ENCODE measurements at places on chromosomes 16 and 17.
A peak's percentile ranks its signal among the peaks of the same experiment; 100 is the strongest.

- peak; percentile 99 for DNase-seq
Observed at GRCh38 chr17:81346090-81346907, 49.0 kb upstream of the BAHCC1 start.

DNA sequence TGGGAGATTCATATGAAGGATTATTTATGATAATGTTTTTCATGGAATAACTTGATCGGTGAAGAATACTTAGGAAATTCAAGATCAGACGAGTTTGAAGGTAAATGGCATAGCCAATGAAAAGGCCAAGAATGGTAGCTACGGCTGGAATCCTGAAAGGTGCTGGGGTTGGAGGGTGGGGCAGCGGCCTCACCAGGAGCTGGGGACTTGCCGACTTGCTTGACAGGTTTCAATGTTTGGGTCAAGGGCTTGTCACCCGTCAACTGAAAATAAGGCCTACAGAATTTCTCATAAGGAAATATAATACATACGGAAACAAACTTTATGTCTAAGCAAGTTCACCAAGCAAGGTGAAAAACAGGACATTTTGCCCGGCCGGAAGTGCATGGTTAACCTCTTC, 9.9 kb downstream of the CRYM start:
- no peak for DNase-seq

DNA sequence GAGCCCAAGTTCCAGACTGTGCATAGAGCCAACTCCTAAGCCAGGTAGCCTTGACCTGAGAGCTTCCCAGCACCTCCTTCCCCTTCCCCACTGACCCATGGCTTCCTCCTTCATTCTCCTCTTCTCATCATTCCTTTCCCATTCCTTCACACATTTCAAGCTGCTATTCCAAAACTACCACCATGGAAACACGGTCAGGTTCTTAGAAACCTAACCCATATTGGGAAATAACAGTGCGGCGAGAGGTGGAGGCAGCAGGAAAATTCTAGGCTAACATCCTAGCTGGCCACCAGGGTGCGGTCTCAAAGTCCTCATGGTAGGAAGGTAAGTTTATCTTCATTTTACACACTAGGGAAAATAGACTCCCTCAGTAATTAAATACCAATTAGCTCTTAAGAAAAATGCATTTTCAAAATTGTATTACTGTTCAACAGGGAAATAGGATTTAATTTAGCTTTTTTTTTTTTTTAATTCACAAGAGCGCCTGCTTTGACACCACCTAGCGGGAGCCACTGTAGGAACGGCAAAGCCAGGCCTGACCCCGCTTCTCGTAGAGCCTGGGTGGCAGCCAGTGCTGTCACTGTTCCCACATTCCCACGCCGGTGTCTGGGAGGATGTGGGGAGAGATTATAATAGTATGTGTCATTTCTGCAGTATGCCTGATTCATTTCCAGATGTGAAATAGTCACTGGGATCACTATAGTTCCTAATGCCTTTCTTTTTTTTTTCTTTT, 14.0 kb upstream of the SPHK1 start:
- no peak for DNase-seq

- peak; percentile 92 for DNase-seq
Observed at GRCh38 chr16:69373019-69373418, 12.8 kb downstream of the TERF2 start.

DNA sequence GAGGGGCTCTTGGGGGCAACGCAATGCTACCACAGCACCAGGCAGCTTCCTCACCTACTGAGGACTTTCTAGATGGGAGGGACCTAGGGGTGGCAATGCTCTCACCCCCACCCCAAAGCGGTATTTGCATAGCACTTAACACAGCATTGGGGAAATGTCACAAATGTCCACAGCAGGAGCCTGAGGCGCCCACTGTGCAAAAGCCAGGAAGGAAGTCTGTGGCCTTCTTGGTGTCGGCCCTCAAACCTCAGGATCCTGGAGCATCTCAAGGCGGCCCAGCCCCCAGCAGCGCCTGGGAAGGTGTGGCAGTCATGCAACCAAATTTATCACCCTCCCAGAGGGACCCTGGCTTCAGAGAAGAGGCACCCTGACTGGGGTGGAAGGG, 45.3 kb downstream of the WNT3 start:
- DNase-seq = no peak

DNA sequence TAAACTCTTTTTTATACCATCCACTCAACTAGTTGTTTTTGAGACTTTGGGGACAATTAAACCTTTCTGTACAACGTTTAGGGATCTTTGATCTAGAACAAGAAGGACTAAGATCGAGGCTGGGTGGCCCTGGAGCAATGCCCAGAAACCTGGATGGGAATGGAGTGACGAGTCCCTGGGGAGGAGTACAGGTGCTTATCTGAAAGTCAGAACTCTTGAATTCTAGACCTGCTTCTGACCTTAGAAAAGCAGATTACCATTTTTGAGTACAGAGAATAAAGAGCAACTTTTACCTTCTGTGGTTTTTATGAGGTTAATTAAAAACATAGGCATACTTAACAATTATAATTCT, 17.8 kb downstream of the UBE2Z start:
- DNase-seq = no peak

- DNase-seq = no peak
Observed at GRCh38 chr17:17815436-17816200, 21.2 kb downstream of the SREBF1 start.

- no peak for DNase-seq
Observed at GRCh38 chr17:55230716-55231115, 34.0 kb upstream of the HLF start.

DNA sequence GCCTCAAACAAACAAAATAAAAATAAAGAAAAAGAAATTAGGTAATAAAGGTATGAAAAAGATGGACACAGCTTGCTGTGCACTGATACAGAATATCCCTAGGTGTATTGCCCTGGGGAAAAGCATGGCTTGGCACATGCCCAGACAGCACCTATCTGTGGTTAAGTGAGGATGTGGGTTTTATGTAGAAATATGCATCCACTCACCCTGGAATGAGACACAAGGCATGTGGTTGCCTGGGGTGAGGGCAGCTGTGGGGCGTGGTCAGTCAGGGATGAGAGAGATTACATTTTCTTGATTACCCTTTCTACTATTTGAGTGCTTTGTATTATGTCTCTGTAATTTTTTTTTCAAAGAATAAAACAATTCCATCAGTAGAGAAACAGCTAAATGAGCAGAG, 6.9 kb downstream of the PLLP start:
- no peak for DNase-seq

DNA sequence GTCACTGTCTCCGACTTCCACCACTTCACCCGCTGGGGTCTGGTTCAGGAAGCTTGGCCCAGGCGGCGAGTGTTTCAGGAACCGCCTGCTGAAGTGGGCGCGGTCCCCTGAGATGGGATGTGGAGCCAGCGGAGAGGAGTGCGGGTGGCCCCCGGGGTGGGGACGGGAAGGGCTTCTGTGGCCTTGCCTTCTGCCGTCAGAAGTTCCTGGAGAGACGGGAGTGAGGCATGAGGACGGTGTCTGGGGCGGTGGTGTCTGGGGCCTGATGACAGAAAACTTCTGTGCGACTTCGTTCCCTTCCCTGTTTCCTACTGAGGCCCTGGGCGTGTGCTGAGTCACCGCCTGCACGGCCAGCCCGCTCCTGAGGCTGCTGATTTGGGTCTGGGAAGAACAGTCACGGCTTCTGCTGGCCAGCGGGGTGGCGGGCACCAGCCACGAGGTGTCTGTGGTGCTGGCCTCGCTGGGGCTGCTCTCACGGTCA, 12.3 kb upstream of the NLRC3 start:
- DNase-seq = no peak

GRCh38 chr16:66152181-66152580, 214.3 kb upstream of the CDH5 start:
- no peak for DNase-seq

DNA sequence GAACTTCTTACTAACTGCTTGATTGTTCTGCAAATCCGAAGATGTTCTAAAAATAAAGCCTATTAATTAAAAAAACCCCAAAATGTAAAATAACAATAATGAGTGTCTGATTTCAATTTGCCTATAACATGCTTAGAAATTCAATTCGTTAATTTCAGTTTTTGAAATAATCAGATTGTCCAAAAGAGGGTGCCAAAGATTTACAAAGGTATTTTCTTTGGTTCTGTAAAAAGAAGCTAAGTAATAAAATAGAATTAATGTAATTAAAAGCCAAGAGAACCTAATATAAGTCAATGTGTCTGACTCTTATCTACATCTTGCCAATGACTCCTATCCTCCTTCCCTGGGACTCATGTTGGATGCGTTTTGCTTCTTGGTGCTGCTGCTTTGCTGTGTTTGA, 75.0 kb upstream of the CPHXL start:
- DNase-seq = no peak

GRCh38 chr16:20002936-20003335, 70.8 kb downstream of the GPR139 start:
- no peak for DNase-seq

GRCh38 chr17:56290101-56290801, 137.0 kb downstream of the ANKFN1 start:
- DNase-seq = no peak

DNA sequence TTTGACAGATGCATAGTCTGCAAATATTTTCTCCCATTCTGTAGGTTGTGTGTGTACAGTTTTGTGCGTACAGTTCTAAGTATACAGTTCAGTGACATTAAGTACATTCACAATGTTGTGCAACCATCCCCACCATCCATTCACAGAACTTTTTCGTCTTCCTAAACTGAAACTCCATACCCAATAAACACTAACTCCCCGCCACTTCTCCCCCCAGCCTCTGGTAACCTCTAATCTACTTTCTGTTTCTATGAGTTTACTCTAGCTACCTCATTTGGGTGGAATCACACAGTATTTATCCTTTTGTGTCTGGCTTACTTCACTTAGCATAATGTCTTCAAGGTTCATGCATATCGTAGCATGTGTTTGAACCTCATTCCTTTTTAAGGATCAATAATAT, 14.3 kb downstream of the PIK3R5 start:
- no peak for DNase-seq

- DNase-seq = no peak
Observed at GRCh38 chr16:77435272-77435820, 512 bp upstream of the ADAMTS18 start.

DNA sequence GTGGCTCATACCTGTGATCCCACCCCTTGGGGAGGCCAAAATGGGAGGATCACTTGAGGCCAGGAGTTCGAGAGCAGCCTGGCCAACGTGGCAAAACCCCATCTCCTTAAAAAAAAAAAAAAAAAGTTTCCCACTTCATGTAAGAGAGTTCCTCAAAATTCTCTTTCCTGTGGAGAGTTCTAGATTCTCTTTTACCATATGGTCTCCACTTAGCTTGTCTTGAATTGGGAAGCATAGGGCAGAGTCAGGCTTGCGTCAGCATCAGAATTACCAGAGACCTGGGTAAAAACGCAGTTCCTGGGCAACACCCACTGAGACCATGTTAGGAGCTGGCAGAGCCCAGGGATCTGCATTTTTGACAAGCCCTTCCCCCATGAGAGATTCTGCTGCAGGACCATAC, 158.4 kb downstream of the CCDC182 start:
- no peak for DNase-seq

- DNase-seq = no peak
Observed at GRCh38 chr17:45889579-45889978, 4.8 kb upstream of the MAPT start.

DNA sequence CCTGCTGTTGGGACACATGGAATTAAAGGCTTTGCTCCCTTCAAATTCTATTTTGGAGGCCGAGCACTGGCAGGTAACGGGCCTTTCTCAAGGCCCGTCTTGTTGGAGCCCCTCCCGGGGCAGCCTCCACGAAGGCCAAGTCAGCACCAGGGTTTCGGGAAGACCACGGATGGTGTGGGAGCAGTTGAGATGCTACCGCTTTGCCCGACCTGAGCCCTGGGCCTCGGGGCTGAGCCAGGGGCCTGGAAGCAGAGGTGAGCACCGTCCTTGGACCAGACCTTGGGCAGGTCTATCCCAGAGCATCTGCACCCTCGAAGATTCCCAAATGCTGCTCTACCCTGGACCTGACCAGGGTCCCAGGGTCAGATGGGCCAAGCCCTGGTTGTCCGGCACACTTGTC, 23.0 kb downstream of the C17orf100 start:
- no peak for DNase-seq

GRCh38 chr17:26782153-26782552, 511.8 kb upstream of the WSB1 start:
- DNase-seq = peak; percentile 5

- DNase-seq = peak; percentile 80
Observed at GRCh38 chr17:81295676-81296381, 722 bp upstream of the SLC38A10 start.

DNA sequence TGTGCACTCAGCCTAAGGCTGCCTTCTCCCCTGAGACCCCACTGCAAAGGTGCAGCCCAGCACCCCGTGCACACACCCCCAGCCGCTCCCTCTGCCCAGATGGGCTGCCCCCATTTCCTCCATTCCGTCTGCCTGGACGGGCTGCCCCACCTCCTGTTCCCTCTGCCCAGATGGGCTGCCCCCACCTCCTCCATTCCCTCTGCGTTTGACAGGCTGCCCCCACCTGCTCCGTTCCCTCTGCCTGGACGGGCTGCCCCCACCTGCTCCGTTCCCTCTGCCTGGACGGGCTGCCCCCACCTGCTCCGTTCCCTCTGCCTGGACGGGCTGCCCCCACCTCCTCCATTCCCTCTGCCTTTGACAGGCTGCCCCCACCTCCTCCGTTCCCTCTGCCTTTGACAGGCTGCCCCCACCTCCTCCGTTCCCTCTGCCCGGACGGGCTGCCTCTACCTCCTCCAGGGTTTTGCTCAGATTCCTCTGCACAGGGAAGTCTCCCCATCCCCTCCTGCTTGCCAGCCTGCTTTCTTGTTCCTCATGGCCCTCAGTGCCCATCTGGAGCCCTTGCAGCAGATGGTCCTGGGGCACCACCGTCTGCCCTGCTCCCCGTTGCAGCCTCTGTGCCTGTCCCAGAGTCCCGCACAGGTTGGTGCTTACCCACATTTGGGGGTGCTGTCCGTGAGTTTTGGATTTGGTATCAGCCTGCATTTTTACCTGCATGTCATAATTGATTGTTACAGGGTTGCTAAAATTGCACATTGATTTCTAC, 23.4 kb upstream of the IL17C start:
- no peak for DNase-seq

- DNase-seq = no peak
Observed at GRCh38 chr17:59466946-59467801, 98.2 kb upstream of the DHX40 start.

GRCh38 chr17:31494259-31495021, 103.0 kb downstream of the RAB11FIP4 start:
- DNase-seq = peak; percentile 60

DNA sequence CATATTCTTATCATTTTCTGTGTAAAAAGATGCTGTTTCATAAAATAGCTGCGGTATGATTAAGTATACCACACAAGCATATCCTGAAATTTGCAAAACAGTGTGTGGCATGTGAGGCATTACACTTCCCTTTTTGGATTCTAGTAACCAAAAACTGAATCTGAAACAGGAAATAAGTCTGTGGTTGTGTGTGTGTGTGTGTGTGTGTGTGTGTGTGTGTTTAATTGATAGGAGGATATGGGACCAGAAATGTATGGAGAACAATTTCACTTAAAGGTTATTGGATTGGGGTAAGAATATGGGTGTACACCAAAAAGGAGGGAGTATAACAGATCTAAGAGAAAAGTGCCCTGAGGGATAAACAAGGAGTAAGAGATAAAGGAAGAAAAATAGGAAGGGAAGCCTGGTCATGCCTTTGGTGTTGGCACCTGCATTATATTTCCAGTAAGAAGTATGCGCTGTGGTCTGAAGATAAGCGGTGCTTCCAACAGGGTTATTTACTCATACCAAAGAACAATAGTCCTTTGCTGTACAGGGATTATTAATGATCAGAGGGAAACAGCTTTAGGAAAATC, 4.0 kb downstream of the LYRM1 start:
- DNase-seq = no peak

All from large intestine (tissue), 12 donors.